Stimulated activated memory B cell treated with anti-CD40 and anti-IgM and Interleukin-4, amounts not matched to agents 10 μg/mL and 1 μg/mL and 100 μg/mL, for 72 hours (primary cell): ENCODE measurements at places on chromosomes 12 and 14.

GRCh38 chr14:38129705-38130104 is 78.0 kb upstream of the SSTR1 start:
- ATAC-seq = no peak

- no peak for ATAC-seq
These were observed 108.1 kb downstream of the ZFP36L1 start for GRCh38 chr14:68684466-68685418.

GRCh38 chr14:59583755-59584154 is 7.1 kb upstream of the CCDC175 start:
- no peak for ATAC-seq

- ATAC-seq = no peak
These were observed 165.9 kb downstream of the KTN1 start for GRCh38 chr14:55745906-55746305.

DNA sequence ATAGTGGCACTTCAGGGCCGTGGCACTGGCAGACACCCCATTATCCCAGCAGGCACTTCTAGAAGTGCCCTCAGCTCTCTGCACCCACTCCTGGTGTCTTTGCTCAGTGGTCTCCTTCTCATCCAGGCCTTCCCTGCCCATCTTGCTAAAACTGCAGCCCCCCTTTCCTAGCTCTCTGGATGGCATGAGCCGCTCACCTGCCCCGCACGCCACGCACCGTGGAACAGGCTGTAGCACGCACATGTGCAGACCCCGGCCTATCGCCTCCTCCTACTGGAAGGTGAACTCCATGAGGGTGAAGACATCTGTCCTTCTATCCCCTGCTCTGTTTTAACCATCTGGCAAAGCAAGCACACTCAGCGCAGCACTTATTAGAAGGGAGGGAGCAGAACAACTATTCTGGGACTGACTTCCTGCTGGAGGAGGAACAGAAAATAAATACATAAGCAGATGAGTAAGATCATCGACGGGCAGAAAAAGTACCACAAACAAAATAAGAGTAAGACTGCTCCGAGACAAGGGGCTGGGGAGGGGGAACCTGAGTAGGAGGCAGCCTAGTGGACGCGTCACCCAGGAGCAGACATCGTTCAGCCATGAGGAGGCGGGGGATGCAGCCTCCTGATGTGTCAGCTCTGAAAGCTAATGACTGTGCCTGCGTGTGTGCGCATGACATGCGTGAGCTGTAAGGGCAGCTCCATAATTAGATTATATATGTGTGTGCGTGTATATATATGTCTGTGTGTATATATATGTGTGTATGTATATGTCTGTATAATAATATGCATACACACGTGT is 7.8 kb upstream of the FZD10 start:
- no peak for ATAC-seq

- no peak for ATAC-seq
These were observed 12.3 kb upstream of the RARG start for GRCh38 chr12:53244337-53244736.

GRCh38 chr12:2844786-2845185 is 10.0 kb upstream of the NRIP2 start:
- ATAC-seq = no peak

- ATAC-seq = peak; percentile 35
These were observed 59.4 kb downstream of the PITPNM2 start for GRCh38 chr12:123091230-123092150.

GRCh38 chr12:105166736-105167135 is 59.2 kb downstream of the WASHC4 start:
- no peak for ATAC-seq

DNA sequence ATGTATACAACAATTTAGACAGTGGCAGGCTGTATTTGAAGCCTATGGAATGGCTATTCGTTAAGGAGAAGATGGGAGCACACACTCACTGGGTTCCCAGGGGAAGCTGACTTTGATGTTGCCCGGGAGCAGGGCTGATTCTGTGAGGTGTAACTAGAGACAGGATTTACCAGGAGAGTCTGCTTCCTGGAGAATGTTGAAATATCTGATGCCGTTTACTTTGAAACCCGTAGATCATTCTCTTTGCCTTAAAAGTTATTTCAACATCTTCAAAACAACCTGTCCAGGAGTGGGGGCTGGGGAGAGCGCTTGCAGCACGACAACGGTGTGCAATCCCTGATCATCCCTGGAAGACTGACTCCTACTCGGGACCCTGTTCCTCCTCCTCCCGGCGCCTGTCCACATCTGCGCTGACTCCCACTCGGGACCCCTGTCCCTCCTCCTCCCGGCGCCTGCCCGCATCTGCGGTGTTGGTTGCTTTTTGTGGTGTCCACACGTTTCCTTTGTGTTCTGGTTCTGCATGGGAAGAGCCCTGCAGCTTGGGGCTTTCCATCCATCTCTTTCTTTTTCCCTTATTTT is 72.6 kb downstream of the AACS start:
- ATAC-seq = no peak

GRCh38 chr14:53043027-53043581 is 92.3 kb upstream of the FERMT2 start:
- no peak for ATAC-seq
